ENCODE measurements at places on chromosomes 12 and 14.

DNA sequence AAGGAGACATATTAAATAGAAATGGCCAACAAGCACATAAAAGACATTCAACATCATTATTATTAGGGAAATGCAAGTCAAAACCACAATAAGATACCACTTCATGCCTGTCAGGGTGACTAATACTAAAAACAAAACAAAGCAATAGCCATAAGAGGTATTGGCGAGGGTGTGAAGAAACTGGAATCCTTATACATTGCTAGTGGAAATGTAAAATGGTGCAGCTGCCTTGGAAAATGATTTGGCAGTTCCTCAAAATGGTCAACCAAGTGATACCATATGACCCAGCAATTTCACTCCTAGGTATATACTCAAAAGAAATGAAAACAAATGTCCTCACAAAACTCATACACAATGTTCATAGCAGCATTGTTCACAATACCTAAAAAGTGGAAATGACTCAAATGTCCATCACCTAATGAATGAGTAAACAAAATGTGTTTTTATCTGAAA, 27.0 kb downstream of the GPR135 start:
- DNase-seq = no peak

- DNase-seq = no peak
Observed at GRCh38 chr12:60106214-60106613, 510.4 kb downstream of the SLC16A7 start.

DNA sequence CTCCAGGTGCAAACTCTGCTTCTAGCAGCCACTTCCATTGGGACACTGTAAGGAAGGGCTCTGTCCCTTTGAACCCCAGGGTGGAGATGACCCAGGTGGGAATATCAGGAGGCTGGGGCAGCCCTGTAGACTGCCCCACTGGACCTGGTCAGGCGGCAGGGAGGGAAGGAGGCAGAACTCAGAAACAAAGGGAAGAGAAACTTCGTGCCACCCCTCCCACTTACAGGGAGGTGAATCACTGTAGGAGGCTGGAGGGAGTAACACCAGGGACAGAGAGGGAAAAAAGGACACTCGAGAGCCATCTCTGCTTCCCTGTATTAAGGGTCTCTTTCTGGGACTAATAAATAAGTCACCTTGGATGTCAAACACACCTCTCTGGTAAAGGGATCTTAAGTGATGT, 37.4 kb downstream of the ISCA2 start:
- DNase-seq = no peak

GRCh38 chr12:64653123-64653522, 42.8 kb downstream of the RASSF3 start:
- no peak for DNase-seq
